ENCODE measurements at places on chromosomes 11 and 22.

DNA sequence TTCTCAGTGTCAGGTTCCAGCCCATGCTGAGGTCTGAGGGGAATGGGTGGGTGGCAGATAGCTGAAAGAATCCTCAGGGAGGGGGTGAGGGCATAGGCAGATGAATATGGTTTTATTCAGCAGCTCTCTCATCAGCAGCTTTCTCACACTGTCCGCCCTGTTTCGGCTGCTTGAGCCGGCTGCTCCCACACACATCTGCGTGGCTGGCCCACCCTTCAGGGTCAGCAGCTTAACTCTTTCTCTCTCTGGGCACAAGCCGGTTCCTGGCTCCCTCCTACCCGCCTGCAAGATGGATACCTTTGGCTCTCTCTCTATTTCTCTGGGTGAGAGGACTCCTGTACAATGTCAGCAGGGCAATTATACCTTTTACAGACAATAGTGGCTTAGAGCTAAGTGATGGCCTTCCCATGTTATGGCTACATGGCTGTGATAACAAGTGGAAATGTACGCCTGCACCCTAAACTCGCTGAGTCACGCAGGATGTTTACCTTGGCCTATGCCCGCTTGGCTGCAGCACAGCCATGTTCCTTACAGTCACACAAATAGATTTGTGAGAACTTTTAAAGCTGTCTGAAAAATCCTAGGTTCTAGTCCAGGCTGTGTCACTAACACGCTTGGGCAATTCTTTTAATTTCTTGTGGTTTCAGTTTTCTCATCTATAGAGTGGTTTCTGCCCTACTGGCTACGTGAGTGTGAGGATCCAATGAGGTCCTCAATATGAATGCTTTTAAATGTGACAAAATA is 4.1 kb downstream of the MMP20 start:
- no peak for DNase-seq

GRCh38 chr22:37316875-37317371 is 34.6 kb downstream of the CYTH4 start:
- peak; percentile 76 for DNase-seq

GRCh38 chr11:27241311-27242122 is 121.5 kb downstream of the CCDC34 start:
- DNase-seq: no peak

- no peak for DNase-seq
Measured at GRCh38 chr22:49244466-49245420, 582.9 kb downstream of the BRD1 start.

GRCh38 chr11:77092382-77092781 is 10.3 kb upstream of the OMP start:
- DNase-seq: no peak

GRCh38 chr22:50082197-50082715 is 3.0 kb downstream of the MLC1 start:
- DNase-seq: no peak

- DNase-seq: no peak
Measured at GRCh38 chr11:22467741-22468140, 129.6 kb downstream of the SLC17A6 start.

DNA sequence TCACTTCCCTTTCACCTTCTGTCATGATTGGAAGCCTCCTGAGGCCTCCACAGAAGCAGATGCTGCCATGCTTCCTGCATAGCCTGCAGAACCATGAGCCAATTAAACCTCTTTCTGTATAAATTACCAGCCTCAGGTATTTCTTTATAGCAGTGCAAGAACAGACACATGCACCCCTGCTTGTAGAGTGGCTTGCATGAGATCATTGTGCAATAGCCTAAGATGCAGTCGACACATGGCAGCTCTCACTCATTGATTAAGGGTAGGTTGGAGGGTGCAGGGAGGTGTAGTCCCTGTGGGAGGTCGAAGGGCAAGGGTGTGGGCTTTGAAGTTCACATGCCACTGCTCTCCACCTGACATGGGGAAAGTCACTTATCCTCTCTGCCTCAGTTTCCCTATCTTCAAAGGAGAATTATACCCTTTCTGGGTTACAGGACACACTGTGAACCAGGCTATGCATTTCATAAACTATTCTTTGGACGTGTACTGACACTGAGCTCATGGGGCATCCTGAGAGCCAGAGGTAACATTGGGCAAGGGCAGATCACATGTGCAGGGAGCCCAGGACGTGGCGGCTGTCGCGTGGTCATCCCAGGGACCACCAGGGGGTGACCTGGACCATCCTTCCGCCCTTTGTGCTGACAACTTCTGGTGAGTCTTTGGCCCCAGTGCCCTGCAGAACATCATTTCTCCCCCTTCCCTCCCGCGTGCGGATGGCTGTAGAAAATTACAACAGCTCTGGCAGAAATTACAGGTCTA is 69.2 kb upstream of the SHANK2 start:
- DNase-seq: no peak

DNA sequence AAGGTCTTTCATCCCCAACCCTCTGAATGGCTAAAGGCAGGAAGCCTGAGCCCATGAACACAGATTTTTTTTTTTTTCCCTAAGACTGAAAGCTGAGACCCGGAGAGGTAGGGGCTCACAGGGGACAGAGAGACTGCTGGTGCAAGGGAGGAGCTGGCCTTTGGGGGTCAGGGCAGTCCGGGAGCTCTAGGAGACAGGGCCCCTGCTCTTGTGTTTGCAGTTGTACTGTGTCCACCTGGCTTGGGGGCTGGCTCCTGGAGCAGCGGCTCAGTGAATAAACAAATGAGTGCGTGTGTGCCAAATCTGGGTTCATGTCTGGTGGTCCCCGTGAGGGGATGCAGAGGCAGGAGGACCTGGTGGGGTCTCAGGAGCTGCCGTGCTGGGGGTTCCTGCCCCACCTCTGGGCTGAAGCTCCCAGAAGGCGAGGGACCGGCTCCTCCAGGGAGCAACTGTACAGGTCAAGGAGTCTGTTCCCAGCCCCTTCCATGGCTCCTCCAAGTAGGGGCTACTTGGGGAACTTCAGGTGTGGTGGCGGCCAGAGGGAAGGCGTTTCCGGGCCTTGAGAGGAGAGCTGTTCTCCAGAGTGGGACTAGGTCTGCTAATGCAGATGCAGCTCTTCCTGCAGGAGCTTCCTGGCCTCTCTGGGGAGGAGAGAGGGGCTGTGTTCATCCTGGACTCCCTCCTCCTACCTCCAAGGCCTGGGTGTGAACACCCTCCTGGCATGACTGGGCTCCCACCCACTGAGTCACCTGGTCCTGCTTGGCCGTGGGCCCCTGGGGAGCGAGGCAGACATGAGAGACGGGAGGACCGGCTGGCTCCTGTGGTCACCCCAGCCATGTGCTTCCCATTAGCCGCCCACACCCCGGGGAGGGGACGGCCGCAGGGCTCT is 57.6 kb downstream of the FBXO7 start:
- no peak for DNase-seq

DNA sequence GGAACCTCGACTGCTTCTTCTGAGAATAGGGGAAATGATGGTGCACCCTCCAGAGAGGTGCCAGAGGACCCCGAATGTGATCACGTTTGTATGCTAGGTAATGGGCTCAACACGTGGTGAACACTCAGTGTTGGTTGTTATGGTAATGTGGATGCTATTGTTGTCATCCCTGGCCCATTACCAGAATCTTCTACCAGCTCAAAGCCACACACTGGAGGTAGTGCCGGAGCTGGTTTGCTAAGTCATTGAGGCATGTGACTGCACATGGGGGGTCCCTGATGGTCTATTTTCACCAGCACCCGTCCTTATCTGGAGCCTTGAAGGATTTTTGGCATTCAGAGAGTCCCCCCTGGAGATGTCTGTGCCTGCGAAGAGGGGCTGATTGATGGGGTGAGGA is 119.1 kb upstream of the CD82 start:
- DNase-seq: no peak

DNA sequence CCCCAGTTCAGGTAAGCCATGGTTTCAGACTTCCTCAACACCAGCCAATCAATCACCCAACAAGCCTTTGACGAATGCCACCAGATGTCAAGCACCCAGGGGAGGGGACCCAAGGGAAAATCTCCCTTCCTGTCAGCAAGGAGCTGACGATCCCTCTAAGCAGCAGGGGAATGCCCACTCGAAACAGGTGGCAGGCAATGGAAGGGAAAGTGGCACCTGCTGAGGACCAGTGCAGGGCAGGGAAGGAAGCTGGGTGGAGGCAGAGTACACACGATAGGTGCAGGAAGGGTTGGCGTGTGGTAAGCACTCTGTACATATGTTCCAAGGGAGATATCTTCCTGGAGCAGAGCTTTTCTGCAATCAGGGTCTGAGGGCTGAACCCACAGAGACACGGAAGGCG is 11.7 kb upstream of the CREB3L1 start:
- DNase-seq: no peak

DNA sequence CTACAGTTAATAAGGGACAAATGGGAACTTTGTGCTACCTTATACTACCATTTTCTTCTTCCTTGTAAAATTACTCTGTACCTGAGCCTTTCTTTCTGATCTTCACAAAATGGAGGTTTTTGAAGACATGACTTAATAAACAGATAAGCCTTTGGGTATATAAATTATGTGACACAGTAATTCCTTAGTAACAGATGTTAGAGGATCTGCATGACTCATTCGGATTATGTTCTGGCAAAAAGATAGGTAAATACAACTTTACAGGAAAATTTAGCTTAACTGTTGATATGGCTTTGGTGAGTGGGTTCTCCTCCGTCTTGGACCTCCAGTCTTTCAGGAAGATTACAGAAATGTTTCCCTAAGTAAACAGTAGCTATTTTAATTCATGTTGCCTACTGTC is 61.8 kb downstream of the BID start:
- no peak for DNase-seq

DNA sequence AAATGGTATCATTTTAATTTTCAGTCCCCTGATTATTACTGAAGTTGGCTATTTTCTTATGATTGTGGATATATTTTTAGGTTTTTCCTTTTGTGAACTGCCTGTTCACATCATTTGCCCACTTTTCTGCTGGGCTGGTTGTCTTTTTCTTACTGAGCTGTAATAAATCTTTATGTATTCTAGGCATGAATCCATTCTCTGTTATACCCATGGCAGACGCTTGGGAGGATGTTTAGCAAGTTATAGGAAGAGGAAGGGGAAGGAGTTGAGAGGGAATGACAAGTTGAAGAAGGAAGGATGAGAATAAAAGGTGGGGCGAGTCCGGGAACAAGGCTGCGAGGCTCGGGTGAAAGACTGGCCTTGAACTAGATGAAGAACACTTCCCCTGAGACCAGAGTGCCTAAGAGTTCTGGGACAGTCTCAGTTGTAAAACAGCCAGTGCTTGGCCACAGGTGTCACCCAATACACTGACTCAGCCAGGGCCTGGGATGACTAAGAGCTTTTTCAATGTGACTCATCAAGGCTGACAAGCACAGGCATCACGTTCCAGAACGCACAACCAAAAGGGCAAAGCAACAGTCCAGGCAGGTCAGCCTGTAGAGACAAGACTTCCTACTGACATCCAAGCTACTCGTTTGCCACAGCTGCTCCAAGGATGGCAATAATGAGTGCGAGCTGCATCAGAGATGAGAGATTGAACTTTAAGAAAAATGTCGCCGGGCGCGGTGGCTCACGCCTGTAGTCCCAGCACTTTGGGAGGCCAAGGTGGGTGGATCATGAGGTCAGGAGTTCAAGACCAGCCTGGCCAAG is 35.2 kb downstream of the LRFN4 start:
- peak; percentile 66 for DNase-seq

DNA sequence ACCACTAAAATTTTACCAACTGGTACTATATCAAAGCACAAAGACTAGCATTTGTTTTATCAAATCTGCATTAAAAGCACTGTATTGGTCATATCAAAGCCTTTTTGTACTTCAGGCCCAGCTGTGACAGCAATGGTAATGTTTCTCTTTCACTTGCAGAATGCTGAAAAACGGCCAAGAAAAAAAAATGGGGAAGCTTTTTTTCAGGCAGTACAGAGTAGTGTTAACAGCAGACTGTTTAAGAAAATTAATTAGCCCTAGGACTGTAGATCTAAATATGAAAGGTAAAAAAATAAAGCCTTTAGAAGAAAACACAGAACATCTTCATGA is 33.3 kb downstream of the DENND5A start:
- DNase-seq: peak; percentile 49

DNA sequence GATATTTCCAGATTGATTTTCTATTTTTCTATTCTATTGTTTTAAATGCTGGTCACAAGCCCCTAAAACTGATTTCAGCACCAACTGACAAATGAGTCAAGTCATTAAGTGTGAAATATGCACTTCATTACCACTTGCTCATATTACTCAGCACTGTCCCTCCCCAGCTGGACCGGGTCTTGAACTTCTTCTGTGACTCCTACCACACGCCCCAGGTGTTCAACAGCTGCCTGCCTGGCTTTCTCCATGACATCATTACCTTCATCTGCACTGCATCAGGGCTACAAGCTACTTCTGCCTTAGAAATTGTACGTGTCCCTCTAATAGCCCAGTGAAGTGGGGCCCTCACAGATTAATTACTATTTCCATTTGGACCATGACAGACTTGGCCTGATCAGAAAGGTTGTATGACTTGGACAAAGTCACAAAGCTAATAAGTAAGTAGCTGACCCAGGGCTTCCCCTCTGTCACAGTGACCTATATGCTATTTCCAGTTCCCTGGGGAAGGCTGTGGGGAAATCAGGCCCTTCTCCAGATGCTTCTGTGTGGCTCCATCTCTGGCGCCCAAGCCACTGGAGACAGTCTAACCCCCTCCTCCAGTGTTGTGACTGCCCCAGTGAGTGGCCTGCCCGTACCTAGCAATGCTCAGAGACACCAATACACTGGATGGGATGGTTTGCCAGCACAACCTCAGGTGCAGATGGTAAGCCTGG is 18.1 kb downstream of the TBC1D10A start:
- no peak for DNase-seq

GRCh38 chr22:33025675-33026074 is 32.5 kb downstream of the SYN3 start:
- no peak for DNase-seq

GRCh38 chr11:117175781-117176180 is 2.8 kb upstream of the SIDT2 start:
- no peak for DNase-seq

DNA sequence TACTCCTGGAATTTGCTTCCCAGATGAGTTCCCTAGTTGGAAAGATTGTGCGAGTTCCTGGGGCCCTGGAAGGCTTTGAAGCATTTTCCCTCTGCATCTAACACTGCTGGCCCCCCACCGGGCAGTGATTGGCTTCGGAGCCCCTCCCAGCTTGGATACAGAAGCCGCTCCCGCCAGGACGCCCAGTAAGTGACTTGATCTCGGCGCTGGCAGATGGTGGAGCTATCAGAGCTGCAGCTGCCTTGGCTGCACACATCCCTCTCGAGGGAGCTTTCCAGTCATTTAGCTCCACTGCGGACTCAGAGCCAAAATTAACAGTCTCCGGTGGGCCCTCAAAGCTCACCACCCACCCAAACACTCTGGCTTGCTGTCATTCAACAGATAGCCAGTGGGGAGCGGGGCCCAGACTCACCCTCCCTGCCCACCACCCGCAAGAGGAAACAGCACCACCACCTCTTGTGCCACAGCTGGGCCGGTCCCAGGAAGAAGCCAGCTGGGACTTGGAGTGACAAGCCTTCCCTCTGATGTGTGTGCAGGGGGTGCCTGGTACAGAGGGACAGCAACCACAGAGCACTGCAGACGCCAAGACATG is 162.3 kb downstream of the TRIM29 start:
- DNase-seq: no peak

GRCh38 chr22:39994041-39994565 is 651 bp upstream of the FAM83F start:
- DNase-seq: peak; percentile 9
